Stimulated activated CD8-positive, alpha-beta memory T cell treated with anti-CD3 and anti-CD28 coated beads, Interleukin-4, amount 100 ng/mL, for 1 hour (primary cell): ENCODE measurements at places on chromosomes 3 and 15.

DNA sequence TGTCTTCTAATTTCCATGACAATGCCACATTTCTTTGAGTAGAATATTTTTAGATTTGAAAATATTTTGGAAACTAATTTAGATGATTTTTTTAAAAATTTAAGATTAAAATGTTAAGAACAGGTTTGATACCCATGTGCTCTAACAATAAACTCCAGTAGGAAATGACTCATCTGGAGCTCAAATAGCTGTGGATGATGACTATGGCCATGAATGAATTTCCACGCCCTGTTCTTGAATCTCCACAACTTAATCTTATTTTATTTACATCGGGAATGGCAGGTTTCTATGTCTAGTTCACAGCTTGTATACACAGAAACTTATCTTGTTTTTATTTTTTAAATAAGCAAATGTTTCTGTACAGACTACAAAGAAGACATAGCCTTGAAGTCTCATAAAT, 726.8 kb downstream of the NAALADL2 start:
- no peak for DNase-seq

DNA sequence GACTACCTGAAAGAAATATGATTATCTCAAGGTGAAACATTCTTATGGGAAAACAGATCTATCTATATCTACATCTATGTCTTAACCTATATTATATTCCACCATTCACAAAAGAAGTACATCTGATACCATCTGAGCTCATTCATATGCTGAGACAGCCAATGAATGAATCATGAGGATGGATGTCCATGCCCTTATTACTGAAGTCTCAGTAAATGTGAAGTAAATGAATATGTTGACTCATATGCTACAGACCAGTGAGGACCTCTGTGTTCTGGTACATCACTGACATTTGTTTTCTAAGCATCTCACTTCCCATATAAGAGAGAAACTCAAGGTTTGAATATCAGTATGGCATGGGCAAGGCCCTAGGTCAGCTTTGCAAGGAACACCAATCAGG, 311.2 kb upstream of the TMC3 start:
- no peak for DNase-seq

DNA sequence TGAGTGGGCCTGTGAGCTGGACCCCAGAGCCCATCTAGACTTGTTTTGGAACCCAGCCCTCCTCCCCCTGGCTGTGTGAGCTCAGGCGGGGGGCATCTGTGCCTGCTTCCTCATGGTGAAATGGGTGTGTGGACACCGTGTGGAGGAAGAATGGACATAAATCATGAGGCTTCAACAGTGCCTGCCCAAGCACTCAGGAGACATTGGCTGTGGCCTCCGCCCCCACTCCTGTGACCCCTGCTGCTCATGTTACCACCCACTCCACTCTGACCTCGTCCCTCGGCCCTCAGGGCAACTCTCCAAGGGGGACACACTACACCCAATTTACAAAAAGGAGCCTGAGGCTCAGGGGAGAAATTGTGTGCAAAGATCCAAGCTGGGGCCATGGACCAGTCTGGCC, 16.6 kb downstream of the TPRA1 start:
- no peak for DNase-seq

DNA sequence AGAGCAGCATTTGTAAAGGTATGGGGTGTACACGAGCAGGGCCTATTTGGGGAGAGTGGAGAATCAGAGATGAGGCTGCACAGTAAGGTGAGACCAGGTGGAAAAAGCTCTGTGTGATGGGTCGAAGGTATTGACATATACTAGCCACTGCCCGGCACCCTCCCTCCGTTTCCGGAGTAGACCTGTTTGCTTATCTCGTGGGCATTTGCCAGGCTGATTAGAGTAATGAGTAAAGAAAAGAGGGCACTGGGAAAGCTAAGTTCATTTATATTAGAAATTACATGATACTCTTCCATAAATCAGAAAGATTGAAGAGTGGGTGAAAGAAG, 46.2 kb upstream of the ATG7 start:
- no peak for DNase-seq

DNA sequence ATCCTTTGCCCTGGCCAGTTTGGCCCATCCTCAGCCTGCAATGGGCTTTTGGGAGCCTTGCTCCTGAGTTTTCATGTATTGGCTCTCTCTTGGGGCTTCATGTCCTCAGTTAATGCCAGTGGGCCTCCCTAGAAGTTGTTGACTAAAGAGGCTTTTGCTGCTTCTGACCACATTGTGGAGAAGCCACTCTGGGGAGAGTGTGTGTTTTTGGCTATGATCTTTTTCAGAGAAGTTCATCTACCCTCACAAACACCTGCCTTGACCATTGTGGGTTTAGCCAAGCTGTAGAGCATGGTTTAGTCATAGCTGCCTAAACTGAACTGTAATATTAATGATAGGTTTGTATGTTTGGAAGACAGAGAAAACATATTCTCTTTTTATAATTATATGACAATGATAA, 6.0 kb downstream of the MRAS start:
- DNase-seq: no peak

DNA sequence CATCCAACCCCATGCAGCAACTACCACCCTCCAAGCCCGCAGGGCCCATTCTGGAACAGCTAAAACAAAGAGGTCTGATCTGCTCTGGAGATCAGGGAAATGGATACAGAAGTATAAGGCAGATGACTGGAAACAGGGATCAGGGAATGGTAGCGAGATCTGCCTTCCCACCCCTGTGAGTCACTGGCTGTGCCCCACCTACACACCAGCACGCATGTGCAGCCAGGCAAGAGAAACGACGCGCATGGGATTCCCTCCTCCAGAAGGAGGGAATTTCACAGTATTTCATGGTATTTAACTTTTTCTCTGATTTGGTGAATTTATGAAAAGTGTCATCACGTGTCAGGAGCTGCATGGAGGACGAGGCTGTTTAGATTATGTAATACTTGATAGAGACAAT, 116.7 kb downstream of the ARRDC4 start:
- no peak for DNase-seq

- DNase-seq: no peak
Measured at GRCh38 chr15:95609096-95609495, 721.4 kb upstream of the NR2F2 start.
